ENCODE measurements at places on chromosomes 16 and 17.

DNA sequence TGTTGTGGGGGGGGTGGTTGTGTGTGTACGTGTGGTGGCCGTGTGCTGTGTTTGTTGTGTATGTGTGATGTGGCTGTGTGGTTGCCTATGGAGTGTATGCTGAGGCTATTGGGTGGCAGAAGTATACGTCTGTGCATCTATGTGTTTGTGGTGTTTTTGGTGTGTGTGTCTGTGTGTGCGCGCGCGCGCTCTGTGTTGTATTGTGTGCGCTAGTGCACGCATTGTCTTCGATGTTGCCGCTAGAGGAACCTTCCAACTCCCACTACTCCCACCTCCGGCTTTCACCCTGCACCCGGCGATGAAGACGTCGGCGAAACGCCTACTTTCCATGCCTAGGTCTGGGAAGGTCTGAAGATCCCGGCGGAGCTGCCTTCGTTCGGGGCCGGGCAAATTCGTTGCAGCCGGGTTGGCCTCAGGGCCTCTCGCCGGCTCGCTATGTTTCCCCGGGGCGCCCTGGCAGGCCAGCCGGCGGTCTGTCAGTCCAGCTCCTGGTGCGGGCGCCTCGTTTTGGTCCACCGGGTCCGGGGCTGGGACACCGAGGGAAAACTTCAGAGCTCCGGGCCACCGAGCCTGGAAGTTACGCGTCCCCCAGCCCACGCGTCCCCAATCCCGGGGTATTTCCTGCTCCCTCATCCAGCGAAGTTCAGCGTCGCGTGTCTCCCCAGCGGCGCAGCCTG, 5.2 kb upstream of the DLX4 start:
- no peak for DNase-seq

- no peak for DNase-seq
Observed at GRCh38 chr17:50337956-50338355, 8.0 kb upstream of the XYLT2 start.

GRCh38 chr16:12467418-12468210, 336.1 kb downstream of the CPPED1 start:
- no peak for DNase-seq

- DNase-seq = no peak
Observed at GRCh38 chr16:15507301-15507958, 73.0 kb downstream of the BMERB1 start.

DNA sequence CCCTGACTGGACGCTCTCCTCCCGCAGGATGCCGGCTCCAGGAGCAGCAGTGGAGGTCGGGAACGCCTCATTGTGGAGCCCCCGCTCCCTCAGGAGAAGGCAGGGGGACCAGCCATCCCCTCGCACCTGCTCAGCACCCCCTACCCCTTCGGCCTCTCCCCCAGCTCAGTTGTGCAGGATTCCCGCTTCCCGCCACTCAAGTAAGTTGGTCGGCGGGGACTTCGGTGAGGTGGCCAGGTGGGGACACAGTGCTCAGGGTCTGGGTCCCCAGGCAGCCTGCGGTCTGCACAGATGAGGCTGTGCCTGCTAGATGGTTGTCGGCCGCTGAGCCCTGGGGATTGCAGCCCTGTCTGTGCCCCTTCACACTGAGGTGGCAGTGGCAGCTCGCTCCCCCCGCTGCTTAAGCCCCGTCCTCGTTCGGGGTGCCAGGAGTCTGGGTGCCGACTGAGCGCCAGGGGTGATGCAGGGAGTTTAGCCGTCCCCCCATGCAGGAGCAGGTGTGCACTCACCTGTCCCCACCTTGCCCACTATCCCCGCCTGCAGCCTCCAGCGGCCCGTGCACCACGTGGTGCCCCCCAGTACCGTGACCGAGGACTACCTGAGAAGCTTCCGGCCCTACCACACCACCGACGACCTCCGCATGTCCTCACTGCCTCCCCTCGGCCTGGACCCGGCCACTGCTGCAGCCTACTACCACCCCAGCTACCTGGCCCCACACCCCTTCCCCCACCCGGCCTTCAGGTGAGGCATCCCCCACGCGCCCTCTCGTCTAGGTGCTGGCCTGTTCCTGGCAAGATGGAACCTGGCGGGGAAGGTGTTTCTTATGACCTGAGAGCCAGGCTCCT, 34.3 kb downstream of the GINS2 start:
- DNase-seq = peak; percentile 73

GRCh38 chr17:37255432-37255831, 120.4 kb upstream of the C17orf78 start:
- no peak for DNase-seq

DNA sequence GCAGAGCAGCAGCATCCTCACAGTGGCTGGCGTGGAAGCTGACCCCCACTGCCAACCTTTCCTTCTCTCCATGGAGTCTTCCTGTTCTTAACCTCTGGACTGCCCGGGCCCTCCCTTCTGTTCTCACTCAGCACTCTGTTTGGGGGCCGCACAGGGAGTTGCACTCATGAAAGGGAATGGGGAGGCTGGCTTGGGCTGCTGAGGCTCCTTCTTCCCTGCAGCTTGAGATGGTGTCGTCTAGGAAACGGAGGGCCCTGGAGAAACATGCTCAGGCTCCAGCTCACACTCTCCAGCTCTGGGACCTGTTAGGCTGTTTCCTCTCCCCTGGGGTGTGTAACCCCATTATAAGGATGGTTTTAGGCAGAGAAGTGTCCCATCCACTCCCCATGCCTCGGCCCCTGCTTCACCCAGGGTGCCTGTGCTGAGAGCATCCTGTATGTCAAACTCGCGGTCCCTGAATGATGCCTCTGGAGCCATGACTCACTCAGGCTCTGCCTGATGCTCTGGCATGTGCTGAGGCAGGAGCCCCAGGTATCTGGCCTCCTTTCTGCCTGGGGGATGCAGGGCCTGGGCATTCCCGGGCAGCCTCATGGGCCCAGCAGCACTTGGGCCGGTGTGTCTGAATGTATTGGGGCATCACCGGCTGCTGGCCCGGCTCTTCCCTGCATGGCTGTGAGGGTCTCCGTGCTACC, 18.9 kb downstream of the TMEM94 start:
- DNase-seq = no peak

GRCh38 chr16:11833951-11834695, 17.2 kb downstream of the RSL1D1 start:
- no peak for DNase-seq

DNA sequence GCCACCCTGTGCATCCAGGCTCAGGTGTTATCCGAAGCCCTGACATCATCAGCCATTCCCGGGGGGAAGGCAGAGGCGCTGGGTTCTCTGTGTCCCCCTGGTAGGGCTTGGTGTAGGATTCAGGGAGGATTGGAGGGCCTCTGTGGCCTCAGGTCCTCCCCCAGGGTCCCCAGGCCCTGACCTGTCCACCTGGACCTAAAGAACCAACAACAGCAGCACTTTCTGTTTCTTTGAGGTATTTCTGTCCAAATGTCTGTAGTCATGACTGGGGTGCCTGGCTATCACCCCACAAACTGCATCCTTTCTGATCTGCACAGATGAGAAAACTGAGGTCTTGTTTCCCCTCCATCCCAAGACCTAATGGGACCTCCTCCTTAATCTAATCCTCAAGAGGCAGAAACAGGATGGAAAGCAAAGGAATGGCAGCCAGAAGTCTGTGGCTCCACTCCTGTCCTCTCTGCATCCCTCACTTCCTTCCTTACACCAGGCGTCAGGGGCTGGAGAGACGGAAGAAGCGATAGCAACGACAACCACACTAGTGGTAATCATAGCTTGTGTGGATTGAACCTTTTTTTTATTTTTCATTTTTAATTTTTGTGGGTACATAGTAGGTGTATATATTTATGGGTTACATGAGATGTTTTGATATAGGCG, 11.8 kb downstream of the NLRC5 start:
- no peak for DNase-seq

DNA sequence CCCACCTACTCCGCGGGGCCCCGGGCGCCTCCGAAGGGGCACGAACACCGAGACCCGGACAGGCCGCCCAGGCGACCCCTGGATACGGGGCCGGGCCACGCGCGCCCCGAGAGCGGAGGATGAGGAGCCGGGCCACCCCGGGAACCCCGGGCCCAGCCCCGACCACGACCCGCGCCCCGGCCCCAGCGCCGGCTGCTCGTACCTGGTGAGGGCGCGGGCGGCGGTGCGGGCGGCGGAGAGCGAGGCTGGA, 192 bp downstream of the FASN start:
- no peak for DNase-seq

GRCh38 chr17:1588821-1589585, 26.4 kb upstream of the PITPNA start:
- peak; percentile 85 for DNase-seq

GRCh38 chr17:57724026-57724728, 20.9 kb downstream of the CCDC182 start:
- DNase-seq = no peak

DNA sequence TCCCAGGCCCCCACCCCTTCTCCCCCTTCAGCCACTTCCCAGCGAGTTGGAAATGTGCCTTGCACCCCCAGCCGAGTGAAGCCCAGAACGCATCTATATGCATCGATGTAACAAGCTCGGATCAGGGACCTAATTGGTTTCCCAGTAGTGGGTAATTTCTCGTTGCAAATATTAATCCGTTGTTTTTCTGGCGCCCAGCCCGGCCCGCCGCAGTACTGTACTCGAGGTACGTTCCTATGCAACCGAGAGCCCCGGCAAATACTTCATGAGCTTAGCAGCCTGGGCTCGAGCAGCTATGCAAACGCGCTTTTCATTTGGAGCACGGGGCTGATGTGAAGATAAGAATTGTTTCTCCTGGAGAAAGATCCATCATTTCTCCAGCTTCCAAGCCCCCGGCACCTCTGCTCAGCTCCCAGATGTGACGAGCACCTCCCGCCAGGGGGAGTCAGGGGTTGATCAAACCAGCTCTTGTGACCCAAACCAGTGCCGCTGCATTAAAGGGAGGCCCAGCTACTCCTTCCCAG, 229.8 kb downstream of the KATNIP start:
- no peak for DNase-seq

DNA sequence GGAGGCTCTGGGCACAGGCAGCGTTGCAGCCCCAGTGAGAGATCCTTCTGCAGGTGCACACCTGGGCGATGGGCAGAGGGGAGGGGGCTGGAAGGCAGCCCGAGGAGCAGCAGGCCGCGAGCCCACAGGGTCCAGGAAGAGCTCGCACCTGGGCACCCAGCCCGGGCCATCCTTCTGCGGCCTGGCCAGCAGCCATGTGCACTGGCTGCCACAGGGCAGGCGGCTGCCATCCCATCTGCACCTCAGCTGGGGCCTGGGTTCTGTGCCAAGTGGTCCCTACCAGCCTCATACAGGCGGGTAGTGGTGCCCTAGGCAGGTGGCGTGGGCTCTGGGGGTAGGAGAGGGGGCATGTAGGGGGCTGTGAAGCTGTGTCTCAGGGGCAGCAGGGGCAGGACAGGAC, 197.2 kb downstream of the RBFOX3 start:
- DNase-seq = no peak

DNA sequence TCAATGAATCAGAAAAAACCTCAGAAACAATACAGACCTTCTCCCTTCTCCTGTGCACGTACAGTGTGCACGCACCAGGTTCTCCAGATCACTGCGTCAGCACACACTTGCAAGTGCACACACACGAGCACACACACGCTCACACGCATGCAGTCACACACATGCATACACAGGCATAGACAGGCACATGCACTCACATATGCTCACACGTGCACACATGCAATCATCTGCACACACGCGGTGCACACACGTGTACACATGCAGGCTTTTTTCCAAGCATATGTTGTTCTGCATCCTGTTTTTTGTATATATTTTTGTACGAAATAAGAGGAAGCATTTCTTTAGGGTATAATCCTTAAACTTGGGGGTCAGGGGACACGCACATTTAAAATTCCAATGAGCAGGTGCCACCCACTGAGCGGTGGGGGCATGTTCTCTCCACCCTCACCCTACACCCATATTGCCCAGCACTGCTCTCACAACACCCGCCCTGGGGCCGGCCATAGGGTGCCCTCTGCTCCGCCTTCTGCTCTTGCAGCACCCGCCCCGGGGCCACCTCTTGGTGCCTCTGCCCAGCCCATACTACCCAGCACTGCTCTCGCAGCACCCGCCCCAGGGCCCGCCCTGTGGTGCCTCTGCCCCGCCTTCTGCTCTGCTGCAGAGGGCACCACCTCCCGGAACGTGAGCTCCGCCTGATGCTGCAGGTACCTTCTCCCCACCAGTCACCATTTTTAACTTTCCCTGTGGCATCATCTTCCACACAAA, 20.9 kb downstream of the KLHDC4 start:
- no peak for DNase-seq

- DNase-seq = no peak
Observed at GRCh38 chr17:17220529-17220928, 14.4 kb upstream of the PLD6 start.

DNA sequence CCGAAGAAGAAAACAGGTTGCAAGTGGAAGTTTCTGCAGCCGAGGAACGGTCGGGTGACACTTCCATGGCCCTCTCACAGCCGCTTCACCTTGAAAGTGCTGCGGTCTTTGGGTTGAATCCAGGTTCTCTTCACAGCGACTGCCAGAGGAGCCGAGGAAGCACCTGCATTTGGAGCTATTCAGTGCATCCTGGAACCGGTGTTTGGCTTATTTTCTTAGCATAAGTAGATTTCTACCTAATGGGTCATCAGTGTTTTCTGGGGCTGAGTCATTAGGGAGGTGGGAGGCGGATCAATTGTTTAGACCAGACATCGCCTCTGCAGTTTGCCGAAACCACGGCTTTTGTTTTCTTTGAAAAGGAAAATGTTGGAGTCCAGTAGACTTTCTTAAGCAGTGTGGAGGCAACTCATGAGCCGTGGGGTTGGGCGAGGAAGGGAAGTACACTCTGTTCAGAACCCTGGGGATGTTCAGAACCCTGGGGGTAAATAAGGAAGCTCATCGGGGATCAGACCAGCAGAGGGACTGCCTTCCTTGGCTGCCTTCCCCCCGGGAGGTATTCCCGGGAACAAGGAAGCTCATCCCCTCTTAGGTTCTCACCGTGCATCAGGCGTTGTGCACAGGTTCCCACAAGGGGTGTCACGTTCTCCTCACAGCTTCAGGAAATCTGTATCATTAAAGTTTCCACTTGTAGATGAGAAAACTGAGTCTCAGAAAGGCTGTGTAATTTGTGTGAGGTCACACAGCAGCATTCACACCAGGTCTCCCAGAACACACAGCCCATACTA, 361.5 kb downstream of the SNX29 start:
- no peak for DNase-seq

- no peak for DNase-seq
Observed at GRCh38 chr17:52207796-52208195, 49.3 kb upstream of the CA10 start.

GRCh38 chr17:78661093-78661770, 84.0 kb upstream of the DNAH17 start:
- peak; percentile 17 for DNase-seq

DNA sequence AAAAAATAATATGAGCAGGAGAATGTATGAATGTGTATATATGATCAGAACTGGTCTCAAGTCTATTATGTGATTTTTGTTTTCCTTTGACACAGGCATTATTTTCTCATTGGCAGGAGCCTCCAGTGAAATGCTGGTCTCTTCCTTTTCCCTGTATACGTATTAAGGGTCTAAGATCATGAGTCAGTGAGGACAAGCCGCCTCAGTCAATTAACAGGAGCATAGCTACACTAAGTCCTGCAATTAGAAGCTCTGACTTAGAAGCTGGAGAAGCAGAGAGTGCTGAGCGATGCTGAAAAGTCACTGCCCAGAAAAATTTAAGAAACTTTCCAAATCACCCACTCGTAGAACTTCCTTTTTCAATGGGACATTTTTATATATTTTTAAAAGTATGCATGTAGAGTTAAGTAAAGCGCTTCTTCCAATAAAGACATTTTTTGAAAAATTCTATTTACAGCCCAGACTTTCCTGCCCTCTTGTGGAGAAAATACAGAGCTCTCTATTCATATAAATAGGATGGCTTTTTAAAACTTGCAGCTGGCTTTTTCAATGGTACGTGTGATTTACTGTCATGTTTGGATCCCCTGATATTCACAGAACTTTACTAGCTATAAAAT, 70.2 kb upstream of the PSMD7 start:
- DNase-seq = no peak

GRCh38 chr16:11032000-11032921, 87.9 kb downstream of the CLEC16A start:
- DNase-seq = no peak
